Adipocyte (in vitro differentiated cells): ENCODE measurements at places on chromosomes 2 and 18.

DNA sequence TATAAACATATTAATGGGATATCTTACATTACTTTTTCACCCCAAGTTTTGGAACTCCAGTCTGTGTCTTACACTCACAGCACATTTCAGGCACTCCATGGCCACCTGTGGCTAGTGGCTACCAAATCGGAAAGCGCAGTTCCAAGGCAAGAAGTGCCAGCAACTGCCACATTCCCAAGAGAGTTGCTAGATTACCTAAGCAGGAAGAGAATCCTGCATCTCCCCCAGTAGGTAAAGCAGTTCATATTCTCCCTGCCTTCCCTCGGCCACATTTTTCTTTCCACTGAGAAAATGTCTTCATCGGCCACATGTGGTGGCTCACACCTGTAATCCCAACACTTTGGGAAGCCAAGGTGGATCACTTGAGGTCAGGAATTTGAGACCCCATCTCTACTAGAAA lies 62.8 kb downstream of the MEX3C start:
- no peak for DNase-seq

DNA sequence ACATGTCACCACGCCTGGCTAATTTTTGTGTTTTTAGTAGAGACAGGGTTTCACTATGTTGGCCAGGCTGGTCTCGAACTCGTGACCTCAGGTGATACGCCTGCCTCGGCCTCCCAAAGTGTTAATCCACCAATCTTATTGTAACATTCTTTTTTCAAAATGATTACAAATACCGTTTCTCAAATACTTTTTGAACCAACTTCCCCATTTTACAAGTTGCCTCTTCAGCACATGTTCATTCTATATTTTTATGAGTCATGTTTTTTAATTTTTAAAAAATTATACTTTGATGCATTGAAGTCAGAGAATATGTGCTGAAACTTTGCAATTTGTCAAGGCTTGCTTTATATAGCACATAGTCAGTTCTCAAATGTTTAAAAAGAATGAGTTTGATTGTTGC lies 58.2 kb downstream of the QPCT start:
- no peak for DNase-seq

- peak; percentile 92 for DNase-seq
Observed at GRCh38 chr2:213251618-213252017, 32.6 kb upstream of the SPAG16 start.

DNA sequence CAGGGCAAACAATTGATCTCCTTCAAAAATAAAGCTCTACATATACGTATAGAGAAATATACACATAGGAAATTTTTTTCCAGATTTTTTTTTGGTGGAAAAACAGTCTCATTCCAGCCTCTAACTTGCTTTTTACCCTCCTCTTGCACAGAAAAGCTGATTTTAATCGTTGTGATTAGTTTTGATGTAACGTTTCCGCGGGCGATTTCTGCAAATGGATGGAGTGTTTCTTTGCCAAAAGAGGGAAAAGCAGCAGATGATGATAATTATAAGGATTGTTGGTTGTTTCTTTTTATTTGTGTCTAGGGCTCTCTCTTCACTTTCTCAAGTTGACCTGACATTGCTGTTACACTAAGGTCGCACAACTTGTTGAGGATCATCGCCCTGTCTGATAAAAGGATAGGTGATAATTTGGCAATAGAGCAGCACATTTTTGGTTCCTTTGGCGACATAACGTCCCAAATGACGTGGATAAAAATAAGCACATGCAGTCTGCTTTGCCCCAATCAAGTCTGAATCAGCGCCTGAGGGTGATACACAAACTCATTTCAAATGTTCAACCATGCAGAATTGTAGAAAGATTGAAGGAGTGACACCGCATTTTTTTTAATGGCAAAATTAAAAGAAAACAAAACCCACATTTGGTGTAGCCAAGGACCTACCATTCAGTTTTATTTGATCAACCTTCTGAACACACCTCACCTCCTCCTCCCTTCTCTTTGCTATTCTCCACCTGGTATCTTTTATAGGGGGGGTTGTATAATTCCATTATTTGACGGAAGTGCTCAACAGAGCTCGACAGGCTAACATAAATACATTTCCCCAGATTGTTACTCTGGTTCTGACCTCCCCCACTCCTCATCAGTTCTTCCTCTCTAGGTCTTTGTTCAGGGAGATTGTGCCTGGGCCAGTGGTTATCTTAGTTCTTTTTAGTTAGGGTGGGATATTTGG lies 109.6 kb upstream of the KCTD1 start:
- DNase-seq = peak; percentile 36

GRCh38 chr2:43043553-43043870 lies 182.9 kb downstream of the ZFP36L2 start:
- no peak for DNase-seq

DNA sequence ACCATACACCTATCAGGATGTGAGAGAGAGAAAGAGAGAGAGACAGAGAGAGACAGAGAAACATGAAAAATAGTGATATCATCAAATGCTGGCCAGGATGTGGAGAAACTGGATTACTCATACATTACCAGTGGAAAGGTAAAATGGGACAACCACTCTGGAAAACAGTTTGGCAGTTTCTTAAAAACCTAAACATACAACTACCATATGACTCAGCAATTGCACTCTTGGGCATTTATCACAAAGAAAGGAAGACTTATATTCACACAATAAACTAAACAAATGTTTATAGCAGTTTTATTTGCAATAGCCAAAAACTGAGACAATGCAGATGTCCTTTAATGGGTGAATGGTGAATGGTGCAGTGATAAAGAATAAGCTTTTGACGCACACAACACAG lies 29.1 kb downstream of the SLC4A3 start:
- no peak for DNase-seq

DNA sequence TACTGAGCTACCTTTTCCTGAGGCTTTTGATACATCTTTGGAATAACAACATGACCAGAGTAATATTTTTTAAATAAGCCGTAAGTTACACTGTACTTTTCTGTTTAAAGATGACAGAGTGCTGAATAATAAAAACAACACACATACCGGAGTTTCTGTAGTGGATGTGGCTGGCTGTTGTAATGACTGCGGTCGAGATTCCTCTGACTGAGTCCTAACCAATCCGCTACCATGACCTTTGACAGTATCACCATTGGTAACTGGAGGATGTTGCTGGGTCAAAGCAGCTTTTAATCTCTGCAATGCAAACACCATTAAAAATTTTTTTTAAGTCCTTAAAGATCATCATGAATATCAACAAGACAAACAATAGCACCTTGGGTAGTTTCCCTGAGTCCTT lies 70.7 kb downstream of the ATF2 start:
- peak; percentile 81 for DNase-seq

GRCh38 chr18:42038936-42039335 lies 83.9 kb downstream of the PIK3C3 start:
- peak; percentile 78 for DNase-seq

- peak; percentile 23 for DNase-seq
Observed at GRCh38 chr18:63317982-63318888, 1.3 kb downstream of the BCL2 start.

GRCh38 chr2:47388888-47389287 lies 14.1 kb upstream of the MSH2 start:
- DNase-seq = no peak

GRCh38 chr2:208595386-208596275 lies 189.0 kb downstream of the PTH2R start:
- DNase-seq = no peak

DNA sequence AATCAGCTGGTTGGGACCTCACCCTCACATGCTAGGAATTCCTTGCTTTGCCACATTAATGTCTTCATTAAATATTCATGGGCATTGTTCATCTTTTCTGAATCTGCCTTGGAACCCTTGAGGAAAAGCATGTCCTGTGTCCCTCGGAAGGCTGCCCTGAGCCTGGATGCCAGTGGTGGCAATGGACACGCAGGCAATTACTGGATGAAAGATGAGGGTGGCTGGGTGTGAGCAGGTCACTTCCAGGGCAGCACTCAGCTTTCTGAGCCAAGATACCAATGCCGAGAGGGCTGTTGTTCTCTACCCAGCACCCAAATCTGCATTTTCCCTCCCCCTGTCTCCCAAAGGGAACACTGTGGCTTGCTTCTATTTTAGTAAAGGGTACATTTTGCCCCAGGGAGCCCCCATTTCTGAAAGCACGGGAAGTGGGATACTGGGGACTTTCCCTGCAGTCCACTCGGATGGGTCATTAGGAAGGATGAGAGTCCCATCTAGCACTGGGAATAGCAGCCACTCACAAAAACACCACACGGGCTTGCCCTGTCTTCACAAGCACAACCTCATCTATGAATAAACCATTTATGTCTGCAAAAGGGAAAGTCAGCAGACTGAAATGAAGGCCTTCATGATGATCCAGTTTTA lies 234.8 kb downstream of the SOX11 start:
- DNase-seq = peak; percentile 0

- DNase-seq = no peak
Observed at GRCh38 chr2:167943897-167944296, 303.5 kb downstream of the STK39 start.

- peak; percentile 56 for DNase-seq
Observed at GRCh38 chr2:12502759-12503158, 214.0 kb upstream of the TRIB2 start.

- peak; percentile 59 for DNase-seq
Observed at GRCh38 chr2:39127973-39128372, 7.1 kb upstream of the SOS1 start.
